Hepatocyte (in vitro differentiated cells): ENCODE measurements at places on chromosomes 2 and 18. TPM values are rescaled to one million over a fixed set of nuclear protein-coding genes. Genes with fewer than 3 reads are reported as not detected.

The CNDP1 gene
- polyA plus RNA-seq = 0.23 and 0.74 TPM in 2 replicates

The KRTCAP3 gene
- 21.0 and 23.3 TPM in 2 replicates for polyA plus RNA-seq

The FOXD4L1 gene
- not detected in 2 replicates for polyA plus RNA-seq

The CMPK2 gene
- polyA plus RNA-seq = 2.6 and 4.1 TPM in 2 replicates

The GKN1 gene
- polyA plus RNA-seq = 0.25 and 0.79 TPM in 2 replicates

The IL36A gene
- polyA plus RNA-seq = not detected in 2 replicates

The STAM2 gene
- polyA plus RNA-seq = 9.9 and 13.1 TPM in 2 replicates

The RAD51AP2 gene
- 0.21 and 0.35 TPM in 2 replicates for polyA plus RNA-seq

The TPO gene
- polyA plus RNA-seq = 0.18 and 0.37 TPM in 2 replicates

The CD207 gene
- polyA plus RNA-seq = 0.29 TPM in 1 of 2 replicates, not detected in the other

The SERPINB2 gene
- 0.86 and 1.2 TPM in 2 replicates for polyA plus RNA-seq

The TSGA10 gene
- 5.2 and 5.7 TPM in 2 replicates for polyA plus RNA-seq

The KIAA2012 gene
- 0.05 TPM in 1 of 2 replicates, not detected in the other for polyA plus RNA-seq

The HOXD10 gene
- polyA plus RNA-seq = 5.1 and 9.9 TPM in 2 replicates

The AGXT gene
- polyA plus RNA-seq = 157 and 169 TPM in 2 replicates

The DNAJC5G gene
- not detected in 2 replicates for polyA plus RNA-seq

The HOXD1 gene
- polyA plus RNA-seq = not detected in 2 replicates
